Kidney glomerular epithelial cell (primary cell): ENCODE measurements at places on chromosomes 16 and 17.

DNA sequence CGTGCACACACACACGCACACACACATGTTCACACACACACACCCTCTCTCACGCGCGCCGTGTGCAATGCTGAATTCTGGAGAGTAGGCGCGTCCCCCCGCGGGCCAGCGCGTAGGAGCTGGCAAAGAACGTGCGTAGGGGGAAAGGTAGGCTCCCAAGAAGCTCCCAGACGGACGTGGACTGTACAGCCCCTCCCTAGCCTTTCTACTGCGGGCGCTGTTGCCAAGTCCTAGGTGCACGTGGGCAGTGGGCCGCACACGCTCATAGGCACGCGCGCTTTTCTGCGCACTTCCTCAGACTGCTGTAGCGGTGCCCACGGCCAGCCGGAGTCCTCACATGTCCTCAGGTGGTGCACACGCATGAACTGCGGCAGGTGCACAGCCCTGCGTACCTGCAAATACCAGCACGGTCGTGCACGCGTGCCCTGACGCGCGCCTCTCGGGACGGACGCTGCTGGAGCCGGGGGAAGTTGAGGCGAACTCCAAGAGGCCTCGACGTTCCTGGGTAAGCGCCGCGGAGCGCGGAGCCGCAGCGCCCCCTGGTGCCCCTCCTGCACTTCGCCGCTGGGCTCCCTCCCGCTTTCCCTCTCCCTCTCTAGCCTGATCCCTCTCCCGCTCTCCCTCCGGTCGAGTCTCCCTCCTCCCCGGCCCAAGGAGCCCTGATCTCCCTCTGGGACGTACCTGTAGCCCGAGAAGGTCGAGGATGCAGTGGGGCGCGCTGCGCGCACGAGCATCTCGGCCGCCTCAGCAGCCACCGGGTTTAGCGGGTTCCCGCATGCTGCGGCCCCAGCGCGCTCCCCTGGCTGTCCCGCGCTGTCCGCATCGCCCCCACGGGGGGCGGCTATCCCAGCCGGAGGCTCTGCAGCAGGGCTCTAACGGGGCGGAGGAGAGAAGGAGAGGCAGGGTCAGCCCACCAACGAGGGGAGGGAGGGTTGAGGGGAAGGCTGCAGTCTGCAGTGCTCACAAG is 749 bp downstream of the GRIN2A start:
- peak; percentile 26 for DNase-seq

DNA sequence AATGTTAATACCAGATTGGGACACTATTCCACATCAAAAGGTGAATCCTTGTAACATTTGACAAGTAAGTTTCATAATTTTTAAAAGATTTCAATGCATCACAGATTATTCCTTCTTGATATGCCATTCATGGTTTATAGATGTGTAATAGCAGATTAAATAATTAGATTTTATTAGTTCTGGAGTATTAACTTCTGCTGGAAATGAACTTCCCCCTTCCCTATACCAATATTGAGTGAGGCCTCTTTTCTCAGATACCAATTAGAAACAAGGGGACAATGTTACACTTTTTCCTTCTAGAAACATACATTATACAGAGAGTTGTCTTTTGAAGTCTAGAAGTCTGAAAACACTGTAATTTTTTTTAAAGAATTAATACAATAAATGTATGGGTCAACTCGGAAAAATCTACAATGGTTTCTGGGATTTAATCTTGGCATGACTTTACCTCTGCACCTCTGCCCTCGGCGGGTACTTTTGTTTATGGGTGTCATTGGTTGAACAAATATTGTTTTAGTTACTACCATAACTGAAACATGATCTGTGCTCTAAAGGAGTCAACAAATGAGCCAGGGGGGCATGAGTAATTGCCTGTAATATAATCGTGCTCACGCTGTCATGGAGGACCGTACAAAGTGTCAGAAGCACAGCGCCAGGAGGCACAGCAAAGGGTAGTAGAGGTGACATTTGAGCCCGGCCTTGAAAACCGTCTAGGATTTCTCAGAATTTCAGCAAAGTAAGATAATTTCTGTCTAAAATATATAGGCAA is 8.2 kb downstream of the LRRC37B start:
- no peak for DNase-seq

DNA sequence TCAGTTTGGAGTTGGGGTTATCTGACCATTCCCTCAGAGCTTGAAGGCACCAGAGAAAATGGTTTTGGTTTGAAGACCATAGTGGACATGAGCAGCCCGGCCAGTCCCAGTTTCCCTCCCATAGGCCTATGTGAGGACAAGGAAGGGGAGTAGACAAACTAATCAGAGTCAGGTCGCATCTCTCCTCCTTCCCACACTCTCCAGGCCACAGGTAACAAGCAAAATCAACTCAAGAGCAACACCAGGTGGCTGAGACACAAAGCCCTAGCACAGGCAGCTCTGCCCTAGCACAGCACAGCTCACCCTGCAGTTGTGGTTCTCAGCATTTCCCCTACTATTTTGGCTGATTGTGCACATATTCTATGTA is 7.2 kb downstream of the SUPT4H1 start:
- DNase-seq, result no peak

DNA sequence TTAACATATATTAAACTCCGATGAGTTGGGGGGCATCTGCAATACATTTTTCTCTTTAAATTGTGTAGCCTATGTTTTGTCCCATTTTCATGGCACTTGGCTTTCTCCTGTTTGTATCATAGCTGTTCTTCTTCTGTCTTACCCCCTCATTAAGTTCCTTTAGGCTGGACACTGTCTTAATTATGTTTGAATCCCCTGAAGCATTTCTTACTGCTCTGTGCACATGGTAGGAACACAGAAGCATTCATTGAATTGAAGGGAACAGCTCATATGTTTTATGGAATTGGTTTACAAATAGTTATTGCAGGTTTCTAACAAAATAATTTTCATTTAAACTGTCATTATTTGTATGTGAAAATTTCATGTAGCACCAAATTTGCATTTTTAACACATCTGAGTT is 176.8 kb downstream of the TANC2 start:
- no peak for DNase-seq

DNA sequence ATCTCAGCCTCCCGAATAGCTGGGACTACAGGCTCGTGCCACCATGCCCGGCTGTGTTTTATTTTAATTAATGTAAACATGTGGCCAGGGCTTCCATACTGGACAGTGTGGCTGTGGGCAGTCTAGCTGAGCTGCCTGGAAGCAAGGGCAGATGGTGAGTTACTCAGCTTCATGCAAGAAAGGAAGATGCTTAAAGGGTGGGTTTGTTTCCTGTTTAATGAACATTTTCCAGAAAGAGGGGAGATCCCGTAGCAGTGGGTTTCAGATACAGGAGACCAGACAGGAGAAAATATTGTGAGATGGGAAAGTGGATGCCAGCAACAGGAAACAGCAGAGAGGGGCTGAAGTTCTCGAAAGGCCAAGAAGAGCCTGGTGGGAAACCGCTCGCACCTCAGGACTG is 7.3 kb downstream of the MAPK8IP3 start:
- no peak for DNase-seq

DNA sequence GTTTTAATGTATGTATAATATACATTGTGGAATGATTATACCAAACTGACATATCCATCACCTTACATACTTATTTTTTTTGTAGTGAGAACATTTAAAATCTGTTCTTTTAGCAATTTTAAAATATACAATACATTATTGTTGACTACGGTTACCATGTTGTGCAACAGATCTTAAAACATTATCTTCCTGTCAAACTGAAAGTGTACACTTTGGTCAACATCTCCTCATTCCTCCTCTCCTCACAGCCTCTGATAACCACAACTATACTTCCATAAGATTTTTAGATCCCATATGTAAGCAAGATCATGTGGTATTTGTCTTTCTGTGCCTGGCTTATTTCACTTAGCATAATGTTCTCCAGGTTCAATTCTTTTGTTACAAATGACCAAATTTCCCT is 7.5 kb upstream of the DNAJA2 start:
- DNase-seq, result no peak

- DNase-seq, result no peak
Measured at GRCh38 chr17:9475101-9475658, 100.4 kb downstream of the STX8 start.

DNA sequence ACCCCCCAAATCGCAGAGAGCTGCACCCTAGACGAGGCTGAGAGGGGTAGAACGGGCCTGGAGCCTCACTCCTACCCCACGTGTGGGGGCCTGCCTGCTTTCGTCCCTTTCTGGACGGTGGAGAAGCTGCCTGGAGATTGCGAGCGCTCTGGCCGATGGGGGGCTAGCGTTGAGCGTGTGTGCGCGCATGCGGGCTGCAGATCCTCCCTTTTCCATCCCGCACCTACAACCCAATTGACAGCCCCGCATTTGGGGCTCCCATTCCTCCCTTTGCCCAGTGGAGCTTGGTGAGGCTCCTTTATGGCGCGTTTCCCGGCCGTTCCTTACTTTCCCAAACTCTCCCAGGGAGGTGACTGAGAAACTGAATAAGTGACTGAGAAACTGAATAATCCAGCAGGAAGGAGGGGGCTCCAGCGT is 907 bp upstream of the ESRP2 start:
- DNase-seq, result no peak

DNA sequence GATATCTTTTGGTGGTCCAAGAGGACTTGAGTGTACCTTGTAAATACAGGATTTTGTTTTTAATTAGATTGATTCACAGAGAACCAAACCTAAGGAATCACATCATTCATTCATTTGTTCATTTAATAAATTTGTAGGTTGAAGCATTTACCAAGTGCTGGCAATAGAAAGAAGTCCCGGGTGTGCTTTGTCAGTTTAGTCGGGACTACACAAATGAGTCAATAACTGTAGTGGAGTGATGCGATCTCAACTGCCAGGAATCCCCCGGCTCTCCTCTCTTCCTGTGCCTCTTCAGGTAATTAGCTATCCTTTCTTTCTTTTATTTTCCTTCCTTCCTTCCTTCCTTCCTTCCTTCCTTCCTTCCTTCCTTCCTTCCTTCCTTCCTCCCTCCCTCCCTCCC is 1.4 kb upstream of the WWOX start:
- DNase-seq, result no peak

DNA sequence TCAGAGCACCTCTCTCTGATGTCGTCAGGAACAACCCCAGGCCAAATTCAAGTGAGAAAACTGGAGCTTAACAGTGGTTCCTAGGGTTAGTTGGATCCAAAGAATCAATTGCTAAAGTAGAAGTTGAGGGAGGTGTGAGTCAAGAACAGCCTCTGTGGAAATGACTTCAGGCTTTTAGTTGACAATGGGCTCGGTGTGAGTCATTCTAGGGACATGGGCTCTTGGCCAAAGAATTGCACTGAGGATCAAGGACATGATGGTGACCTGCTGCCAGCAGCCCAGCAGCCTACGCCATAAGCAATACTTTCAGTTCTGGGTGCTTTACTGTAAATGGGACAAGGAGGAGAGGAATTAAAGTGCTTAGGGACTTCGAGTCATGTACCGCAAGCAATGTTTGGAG is 32.1 kb upstream of the SMURF2 start:
- DNase-seq, result no peak

DNA sequence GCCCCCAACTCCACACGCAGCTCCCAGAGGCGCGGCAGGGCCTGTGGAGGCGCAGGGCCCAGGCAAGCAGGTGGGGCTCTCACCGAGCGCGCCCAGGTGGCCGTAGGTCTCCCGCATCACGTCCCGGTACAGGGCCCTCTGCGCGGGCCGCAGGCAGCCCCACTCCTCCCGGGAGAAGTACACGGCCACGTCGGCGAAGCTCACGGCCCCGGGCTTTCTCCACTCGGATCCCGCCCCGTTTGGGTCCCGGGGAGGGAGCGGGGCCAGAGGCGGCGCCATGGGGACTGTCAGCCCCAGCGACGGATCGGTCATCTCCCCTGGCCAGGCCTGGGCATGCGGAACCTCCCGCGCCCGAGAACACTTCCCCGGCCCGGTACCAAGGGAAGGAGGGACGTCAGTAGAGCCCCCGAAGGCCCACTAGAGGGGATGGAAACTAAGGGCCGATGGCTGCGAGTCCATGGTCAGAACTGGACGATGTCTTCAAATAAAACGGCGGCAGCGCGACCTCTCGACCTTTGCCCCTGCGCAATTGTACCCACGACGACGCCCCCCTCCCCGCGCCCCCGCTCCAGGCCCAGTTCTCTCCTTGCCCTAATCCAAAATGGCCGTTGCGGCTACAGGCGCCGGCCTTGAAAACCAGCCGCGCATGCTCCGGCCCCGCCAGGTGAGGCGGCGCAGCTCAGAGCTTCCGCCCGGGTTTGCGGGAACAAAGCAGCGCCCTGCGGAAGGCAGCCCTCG is at the start of gene ZNF747:
Gene ZNF747, minus strand, starts transcription at position 491 of the 738 bp plus-strand sequence. Its CDS starts 179 bp downstream, at position 312.
- peak; percentile 85 for DNase-seq

DNA sequence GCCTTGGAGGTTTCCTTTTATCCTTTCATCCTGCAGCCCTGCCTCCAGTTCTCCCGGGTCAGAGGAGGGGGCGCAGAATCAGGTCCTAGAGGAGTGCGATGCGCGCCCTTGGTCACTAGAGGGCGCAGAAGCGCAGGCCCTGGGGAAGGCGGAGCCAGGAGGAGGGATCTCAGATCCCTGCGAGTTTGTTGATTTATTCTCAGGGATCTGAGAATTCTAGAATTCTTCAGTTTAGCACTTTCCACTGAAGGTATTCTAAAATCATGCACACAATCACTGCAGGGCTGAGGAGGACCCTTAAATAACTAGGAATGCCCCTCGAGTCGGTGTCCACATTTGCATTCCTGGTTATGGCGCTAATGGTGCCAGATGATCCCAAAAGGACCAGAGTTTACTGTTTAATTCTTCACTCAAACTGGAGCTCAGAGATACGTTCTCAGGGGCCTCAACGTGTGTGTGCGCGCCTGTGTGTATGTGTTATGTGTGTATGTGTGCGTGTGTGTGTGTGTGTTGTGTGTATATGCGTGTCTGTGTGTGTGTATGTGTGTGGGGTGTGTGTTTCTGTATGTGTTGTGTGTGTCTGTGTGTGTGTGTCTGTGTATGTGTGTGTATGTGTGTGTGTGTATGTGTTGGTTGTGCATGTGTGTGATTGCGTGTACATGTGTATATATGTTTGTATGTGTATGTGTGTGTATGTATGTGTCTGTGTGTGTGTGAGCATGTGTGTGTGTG is 6.9 kb upstream of the ELAC2 start:
- DNase-seq, result peak; percentile 45

GRCh38 chr17:79220713-79221291 is 146.2 kb downstream of the ENGASE start:
- no peak for DNase-seq

- no peak for DNase-seq
Measured at GRCh38 chr16:30535106-30535776, 583 bp upstream of the ZNF747 start.

GRCh38 chr16:47492428-47493377 is 31.6 kb downstream of the PHKB start:
- no peak for DNase-seq

DNA sequence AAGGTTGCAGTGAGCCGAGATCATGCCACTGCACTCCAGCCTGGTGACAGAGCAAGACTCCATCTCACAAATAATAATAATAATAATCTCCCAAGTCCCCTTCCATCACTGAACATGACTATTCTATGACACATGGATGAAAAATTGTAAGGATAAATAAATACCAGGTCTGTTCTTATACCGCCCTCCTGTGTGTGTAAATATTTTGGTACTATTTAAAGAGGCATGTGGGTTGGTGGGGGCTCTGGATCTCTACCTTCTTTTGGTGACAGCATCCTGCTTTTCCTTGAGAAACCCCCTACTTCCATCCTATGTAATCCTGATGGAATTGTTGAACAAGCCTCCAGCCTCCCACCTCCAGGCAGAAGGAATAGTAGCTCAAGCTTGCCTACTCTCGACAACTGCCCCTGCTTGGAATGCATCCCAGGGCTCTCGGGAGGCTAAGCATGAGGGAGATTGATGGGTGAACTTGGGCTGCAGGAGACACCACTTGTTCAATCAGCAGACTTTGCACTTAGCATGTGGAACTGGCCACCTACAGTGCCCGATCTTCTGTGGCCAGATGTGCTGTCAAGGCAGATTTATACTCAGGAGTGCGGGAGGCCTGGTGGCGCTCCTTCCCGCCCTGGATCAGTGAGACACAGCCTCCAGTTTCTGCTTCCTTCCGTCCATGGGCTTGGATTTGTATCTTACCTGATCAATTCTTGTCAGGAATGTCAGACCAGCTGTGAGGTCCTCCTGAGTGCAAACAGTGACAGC is 287.4 kb downstream of the SLC39A11 start:
- DNase-seq, result no peak
